ENCODE measurements at places on chromosomes 2 and 18.

- peak; percentile 59 for DNase-seq
Measured at GRCh38 chr18:32469190-32469651, 1.5 kb downstream of the GAREM1 start.

DNA sequence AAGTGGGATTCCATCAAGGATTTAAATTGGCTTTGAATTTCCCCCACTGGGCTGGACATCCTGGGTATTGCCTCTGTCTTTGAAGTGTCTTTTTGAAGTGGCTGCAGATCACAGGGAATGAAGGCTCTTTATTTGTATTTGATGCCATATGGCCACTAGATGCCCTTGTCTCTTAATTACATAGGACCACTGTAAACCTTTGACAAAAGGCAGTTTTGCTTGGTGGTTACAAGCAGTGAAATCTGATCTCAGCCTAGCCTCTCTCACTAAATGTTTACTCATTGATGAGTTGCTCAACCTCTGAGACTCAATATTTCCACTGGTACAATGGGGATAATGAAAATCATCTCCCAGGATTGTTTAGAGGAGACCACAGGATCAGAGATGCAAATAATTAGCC is 102.2 kb downstream of the INSIG2 start:
- DNase-seq = peak; percentile 30

DNA sequence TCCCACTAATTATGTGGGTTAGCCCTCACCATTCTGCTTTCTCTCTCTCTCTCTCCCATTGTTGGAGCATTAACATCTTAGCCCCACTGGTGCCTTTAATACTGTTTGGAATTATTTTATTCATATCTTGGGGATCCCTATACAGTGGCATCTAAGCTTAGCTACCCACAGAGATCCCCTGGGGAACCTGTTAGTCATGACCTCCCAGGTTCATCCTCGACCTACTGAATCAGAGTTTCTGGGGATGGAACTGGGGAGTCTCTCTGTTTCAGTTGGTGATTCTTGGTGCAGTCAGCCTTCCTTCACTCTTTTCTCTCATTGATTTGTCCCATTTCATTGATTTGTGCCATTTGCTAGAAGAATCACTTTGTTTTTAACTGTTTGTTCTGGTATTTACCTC is 137.3 kb downstream of the PLCL1 start:
- no peak for DNase-seq

DNA sequence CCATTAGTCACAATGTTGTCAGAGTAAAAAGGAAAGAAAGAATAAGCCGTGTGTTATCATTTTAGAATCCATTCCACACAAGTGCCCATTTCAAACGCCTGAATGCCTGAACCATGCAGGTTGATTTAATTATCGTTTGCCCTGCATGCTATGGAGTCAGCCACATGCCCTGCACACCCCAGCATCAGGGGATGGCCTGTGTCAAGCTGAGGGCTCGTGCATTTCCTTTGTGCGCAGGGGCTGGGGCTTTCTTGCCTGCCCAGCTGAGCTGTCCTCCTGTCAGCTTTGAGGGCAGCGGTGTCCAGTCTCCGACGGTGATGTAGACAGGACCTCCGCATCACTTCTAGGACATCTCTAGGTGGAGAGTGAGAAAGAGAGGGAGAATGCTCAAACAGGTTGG is 200.4 kb downstream of the TSN start:
- no peak for DNase-seq

GRCh38 chr18:55433648-55434047 is 154.3 kb downstream of the TCF4 start:
- no peak for DNase-seq

DNA sequence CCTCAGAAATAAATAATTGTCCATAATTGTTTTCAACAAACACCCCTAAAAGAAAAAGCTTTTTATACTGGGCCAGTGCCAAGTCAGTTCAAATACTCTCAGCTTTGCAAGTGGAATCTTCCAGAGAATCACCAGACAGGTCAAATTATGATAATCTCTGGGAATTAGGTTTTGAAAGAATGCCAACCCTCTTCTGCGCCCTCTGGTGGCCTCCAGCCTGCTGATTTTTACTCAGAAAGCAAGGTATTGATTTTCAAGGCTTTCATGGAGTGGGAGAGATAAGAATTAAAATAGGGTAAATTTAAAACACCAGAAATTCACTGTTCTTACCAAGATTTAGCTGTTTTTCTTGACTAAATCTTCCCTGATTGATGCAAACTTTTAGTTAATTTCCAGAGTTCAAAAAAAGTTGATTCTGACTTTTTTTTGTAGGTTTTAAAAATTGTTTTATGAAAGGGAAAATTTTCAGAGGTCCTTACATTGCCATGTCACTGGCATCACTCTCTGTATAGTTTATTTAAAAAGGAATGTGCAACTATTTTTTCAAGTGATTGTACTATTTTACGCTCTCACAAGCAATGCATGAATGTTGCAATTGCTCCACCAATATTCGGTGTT is 282.9 kb upstream of the TNP1 start:
- peak; percentile 26 for DNase-seq

GRCh38 chr2:75498907-75499306 is 61.8 kb downstream of the EVA1A start:
- no peak for DNase-seq

DNA sequence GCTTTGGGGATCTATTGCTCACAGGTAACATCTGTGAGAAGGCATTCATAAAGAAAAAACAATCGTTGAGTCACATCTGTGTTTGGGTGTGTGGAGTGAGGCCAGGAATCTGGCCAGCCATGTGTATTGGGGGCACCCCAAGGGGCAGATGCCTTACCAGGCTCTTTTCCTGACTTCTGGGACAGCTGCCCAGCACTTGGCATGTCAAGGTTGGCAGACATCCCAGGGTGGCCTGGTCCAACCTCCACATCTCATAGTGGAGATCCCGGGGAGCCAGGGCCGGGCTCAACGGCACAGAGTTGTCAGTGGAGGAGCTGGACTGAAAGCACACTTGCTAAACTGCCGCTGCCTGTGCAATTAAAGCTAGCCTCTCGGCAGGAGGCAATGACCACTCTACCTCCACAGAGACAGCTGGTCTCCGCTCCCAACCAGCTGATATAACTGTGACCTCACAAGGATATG is 75.3 kb upstream of the MGAT4A start:
- peak; percentile 12 for DNase-seq

- DNase-seq = no peak
Measured at GRCh38 chr2:64992990-64993389, 3.8 kb downstream of the SLC1A4 start.

GRCh38 chr18:63848159-63848558 is 39.3 kb upstream of the SERPINB2 start:
- peak; percentile 76 for DNase-seq

DNA sequence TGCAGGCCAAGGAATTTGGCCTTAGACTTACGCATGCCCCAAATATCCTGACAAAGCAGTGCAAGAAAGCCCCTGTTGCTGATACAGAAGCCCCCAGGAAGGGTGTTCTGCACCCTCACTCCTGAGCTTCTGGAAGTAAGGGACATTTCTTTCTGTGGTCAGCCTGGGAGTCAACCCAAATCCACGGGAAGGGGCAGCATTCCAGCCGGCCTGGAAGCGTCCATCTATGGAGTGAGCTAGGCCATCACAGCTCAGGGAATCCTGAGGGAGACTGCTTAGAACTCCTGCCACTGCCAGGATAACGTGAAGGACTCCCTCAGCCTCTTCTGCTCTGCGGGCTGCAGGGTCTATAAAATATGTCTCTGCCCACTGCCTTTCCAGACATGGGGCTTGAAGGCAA is 173.9 kb downstream of the ANAPC1 start:
- no peak for DNase-seq

- DNase-seq = peak; percentile 52
Measured at GRCh38 chr2:8053216-8053615, 628.6 kb upstream of the ID2 start.

GRCh38 chr2:234690569-234691213 is 193.8 kb upstream of the ARL4C start:
- DNase-seq = peak; percentile 13

Measured in GM23248 (cell line).